Activated T-cell treated with anti-CD3 and anti-CD28 coated beads, Interleukin-2, amount 50 U/mL, for 48 hours (primary cell): ENCODE measurements at places on chromosomes 16 and 17.

DNA sequence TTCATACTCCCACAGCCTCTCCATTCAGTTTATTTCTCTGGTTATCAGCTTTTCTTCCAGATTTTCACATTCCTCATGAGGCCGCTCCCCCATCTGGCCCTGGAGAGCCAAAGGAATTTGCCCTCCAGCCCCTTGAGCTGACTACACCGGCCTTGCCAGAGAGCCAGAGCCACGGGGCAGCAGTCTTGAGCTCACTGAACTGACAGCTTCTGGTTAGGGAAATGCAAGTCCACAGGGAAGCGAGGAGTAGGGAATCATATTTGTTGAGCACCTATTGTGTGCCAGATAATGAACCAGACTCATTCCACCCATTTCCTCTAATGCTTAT is 102.4 kb downstream of the ABCC12 start:
- DNase-seq, result no peak

DNA sequence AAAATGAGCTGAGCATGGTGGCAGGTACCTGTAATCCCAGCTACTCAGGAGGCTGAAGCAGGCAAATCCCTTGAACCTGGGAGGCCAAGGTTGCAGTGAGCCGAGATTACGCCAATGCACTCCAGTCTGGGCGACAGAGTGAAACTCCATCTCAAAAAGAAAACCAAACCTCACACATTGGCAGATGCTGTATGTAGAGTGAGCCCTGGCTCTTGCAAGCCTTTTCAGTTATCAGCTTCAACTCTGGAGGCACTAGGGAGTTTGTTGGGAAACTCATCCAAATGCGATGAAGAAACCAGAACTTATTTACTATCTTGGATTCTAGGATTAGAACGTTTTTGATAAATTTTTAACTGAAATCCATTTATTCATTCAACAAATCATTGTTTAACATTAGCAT is 56.9 kb upstream of the RASL10B start:
- DNase-seq, result no peak

DNA sequence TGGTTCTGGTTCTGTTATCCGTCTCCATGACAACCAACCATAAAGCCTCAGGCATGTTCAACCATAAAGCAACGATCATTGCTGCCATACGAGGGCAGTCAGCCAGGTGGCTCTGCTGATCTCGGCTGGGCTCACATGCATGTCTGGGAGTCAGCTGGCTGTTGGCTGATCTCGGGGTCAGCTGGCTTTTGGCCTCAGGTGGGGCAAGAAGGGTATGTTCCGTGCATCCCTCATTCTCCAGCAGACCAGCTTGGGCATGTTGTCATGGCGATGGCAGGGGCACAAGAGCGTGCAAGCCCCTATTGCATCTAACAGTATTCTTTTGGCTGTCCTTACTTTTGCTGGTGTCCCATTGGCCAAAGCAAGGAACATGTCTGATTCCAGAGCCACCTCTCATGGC is 86.2 kb downstream of the ABCC6 start:
- DNase-seq, result no peak

- no peak for DNase-seq
These were observed 5.6 kb upstream of the PGS1 start for GRCh38 chr17:78372841-78373240.

- DNase-seq, result no peak
These were observed 10.9 kb upstream of the HEXD start for GRCh38 chr17:82407255-82407654.

DNA sequence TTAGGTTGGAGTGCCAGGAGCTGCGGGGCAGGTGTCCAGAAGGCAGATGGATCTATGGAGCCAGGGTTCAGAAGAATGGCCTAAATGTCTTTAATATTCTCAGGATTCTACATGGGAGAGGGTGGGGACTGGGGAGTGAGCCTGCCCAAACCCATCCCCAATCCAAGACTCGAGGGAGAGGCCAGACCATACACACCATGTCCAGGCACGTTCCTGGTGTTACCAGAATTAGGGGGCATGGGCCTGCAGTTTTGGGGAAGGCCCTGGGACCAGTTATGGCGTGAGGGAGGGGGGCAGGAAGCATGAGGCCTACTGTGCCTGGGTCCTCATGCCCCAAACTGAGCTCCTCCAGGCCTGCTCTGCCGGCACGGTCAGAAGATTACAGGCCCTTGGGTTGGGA is 1.9 kb downstream of the TAX1BP3 start:
- DNase-seq, result no peak

- no peak for DNase-seq
These were observed 110.3 kb downstream of the SNX29 start for GRCh38 chr16:12086822-12087221.

DNA sequence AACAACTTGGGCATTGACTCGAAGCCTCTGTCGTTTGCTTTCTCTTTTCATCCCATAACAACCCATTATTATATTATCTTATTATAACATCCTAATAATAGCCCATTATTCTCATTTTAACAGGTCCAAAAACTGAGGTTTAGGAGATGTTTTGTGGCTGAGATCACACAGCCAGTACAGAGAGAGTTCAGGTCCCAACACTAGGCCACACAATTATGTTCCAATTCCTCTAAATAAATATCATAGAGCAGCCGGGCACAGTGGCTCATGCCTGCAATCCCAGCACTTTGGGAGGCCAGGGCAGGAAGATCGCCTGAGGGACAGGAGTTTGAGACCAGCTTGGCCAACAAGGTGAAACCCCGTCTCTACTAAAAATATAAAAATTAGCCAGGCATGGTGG is 40.3 kb upstream of the KIFC3 start:
- no peak for DNase-seq

GRCh38 chr16:17343028-17343427 is 127.7 kb downstream of the XYLT1 start:
- DNase-seq, result peak; percentile 43

DNA sequence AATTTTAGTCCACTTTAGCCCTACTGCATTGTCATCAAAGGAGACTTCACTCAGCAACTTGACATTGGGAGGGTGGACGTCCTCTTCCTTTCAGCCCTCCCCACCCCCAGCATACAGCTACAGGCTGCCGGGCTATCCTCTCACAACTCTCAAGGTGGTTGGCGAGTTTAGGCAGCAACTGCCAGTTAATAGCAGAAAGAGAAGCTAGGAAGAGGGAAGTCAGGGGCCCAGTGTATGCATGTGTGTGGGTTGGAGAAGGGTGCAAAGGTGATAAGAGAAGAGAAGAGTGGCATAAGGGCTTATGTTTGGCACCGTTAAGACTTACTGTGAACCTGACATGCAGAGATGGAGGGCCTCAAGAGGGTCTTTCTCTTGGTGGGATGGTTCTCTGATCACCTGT is 31.8 kb downstream of the CCL4 start:
- no peak for DNase-seq

DNA sequence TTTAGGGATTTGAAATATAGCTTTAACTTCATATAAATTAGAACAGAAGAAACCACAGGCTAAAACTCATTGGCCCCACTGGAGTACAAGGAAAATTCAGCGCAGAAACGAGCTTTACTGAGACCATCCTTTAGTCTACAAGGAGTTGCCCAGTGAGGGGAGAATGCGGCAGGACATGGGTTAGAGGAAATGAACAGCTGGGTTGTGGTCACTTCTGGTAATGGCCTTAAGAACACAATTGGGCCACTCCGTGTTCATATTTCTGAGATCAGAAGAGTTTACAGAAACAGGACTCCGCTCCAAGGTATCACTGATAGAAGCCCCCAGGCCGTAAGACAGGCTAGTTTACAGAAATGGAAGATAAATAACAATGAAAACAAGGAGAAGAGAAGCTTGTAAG is 188.3 kb downstream of the ZFHX3 start:
- DNase-seq, result no peak

GRCh38 chr17:42917236-42917603 is 16.6 kb downstream of the G6PC1 start:
- no peak for DNase-seq

DNA sequence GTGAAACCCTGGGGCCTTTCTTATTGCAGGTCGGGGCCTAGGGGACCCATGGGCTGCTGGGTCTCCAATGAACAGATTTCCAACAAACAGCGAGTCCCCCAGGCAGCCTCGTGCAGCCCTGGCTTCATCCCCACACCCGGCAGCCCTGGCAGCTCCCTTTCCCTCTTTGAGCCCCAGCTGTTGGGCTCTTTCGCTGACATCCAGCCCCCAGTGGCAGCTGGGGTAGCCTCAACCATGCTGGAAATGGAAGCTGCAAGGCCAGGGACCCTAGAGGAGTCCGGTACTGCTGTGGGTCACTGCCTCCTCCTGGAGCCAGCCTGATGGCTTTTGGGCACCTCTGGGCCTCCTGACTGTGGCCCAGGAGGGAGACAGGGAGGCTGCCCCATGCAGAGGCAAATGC is 5.9 kb downstream of the RPUSD1 start:
- DNase-seq, result no peak

DNA sequence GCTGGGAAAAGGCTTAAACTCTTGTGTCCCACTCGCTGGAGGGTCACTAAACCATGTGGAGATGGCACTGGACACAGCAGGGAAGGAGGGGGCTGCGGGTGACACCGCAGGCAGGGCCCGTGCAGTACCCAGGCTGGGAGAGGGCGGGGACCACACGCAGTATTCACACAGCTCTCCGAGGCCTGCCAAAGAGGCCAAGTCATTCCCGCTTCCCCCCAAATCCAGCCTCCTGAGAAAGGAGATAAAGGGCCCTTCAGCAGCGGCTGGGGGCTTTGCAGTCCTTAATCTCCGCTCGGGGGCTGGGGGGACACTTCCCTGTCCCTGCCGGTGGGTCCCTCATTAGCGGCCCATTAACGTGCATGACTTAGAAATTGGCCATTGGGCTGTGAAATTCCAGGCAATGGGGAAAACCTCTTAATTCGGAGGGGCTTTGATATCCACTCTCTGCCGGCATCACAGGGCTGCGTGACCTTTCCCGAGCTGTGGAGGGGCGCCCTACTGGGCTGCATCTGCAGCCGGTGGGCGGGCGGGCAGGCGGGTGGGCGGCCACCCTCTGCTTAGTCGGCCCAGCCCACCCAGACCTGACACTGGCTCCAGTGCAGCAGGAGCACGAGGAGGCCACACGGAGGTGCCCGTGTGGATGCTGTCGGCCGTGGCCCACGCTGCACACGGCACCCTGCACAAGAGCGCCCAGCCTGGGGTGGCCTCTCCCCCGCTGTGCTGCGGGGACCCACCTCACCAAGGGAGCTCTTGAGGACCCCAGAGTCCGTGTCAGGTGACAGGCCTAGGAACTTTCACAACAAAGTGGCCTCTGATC is 2.6 kb upstream of the SLC38A8 start:
- DNase-seq, result no peak

DNA sequence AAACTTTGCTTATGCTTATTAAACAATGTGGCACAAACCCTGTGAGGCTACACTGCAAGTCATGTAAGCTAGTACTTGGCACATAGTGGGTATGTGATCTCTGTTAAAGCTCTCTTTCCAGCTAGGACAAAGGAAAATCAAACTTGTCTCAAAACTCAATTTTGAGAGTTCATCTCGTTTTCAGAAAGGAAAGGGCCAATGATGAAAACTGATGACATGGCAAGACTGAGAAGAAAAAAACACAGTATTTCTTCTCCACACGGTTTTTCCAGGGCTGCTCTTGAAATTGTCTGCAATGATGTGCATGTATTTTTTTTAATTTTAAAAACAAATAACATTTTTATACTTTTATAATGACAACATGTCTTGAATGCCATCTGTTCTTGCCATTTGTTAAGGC is 389.8 kb downstream of the CA10 start:
- no peak for DNase-seq

DNA sequence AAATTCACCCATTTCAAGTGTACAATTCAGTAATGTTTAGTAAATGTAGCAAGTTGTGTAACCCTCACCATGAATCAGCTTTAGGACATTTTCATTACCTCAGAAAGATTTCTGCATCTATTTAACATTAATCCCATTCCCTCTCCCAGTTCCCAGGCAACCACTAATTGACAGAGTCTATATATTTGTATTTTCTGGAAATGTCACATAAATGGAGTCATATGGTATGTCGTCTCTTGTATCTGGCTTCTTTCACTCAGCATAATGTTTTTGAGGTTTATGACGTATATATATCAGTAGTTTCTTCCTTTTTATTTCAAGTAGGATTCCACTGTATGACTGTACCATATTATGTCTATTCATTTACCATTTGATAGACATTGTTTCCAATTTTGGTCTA is 199.8 kb downstream of the CYB561 start:
- DNase-seq, result no peak

- DNase-seq, result no peak
These were observed 659.9 kb upstream of the SOX9 start for GRCh38 chr17:71460943-71461342.

GRCh38 chr17:69142175-69142802 is 594 bp upstream of the ABCA6 start:
- no peak for DNase-seq

DNA sequence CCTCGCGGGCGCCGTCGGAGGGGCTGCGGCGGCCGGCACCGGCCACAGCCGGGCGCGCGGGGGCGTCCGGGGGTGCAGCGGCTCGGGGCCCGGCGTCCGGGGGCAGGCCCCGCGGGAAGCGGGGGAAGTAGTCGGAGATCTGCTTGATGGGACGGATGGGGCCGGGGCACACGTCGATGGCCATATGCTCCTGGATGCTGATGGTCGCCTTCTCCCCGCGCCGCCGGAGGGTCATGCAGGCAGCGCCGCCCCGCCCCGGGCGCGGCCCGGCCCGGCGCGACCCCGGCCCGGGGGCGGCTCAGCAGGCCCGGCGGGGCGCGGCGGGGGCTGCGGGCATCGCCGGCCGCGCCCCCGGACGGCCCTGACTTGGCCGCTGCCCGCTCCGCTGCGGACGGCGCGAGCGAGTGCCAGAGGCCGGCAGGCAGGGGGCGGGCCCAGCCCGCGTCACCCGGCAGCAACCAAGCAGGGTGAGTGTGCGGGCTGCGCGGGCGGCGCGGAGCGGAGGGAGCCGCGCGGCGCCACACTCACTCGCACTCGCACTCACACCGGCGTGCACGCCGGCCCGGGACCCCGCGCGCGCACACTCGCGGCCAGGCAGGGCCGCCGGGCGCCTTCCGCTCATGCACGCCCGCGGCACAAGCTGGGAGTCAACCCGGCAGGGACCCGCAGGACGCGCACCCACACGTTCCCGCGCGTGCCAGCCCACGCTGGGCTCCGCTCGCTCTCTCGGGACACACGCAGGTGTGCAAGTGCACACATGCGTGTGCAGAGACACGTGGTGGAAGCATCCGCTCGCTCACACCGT is at the start of gene DOC2B:
TSS of gene DOC2B (minus strand) at position 406 of the 805 bp plus-strand sequence. CDS start at position 235, 171 bp downstream.
- no peak for DNase-seq

DNA sequence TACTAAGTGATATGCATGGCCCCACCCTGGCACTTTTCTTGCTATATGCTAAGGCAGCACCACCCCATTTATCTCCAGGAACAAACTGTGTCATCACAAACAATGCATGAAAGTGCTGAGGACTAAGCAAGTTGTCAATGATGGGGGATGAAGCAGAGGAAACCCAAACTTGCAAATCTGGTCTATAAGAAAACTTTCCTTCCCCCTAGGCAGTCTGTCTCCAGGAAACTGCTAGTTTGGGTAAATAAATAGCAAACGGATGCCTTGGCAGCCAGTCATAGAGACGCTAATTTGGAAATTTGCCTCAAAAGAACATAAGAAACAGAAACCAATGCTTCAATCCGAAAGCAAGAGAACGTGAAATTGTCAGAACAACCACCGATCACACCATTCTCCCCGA is 5.6 kb upstream of the HSBP1 start:
- no peak for DNase-seq

GRCh38 chr16:66511602-66512271 is 38.2 kb downstream of the TK2 start:
- no peak for DNase-seq

GRCh38 chr17:82942166-82943130 is 102.6 kb upstream of the ZNF750 start:
- DNase-seq, result no peak

- DNase-seq, result no peak
These were observed 192.3 kb upstream of the MAF start for GRCh38 chr16:79792664-79793351.

GRCh38 chr16:66493490-66494401 is 56.2 kb downstream of the TK2 start:
- DNase-seq, result no peak
